ENCODE measurements at places on chromosomes 12 and 14.

DNA sequence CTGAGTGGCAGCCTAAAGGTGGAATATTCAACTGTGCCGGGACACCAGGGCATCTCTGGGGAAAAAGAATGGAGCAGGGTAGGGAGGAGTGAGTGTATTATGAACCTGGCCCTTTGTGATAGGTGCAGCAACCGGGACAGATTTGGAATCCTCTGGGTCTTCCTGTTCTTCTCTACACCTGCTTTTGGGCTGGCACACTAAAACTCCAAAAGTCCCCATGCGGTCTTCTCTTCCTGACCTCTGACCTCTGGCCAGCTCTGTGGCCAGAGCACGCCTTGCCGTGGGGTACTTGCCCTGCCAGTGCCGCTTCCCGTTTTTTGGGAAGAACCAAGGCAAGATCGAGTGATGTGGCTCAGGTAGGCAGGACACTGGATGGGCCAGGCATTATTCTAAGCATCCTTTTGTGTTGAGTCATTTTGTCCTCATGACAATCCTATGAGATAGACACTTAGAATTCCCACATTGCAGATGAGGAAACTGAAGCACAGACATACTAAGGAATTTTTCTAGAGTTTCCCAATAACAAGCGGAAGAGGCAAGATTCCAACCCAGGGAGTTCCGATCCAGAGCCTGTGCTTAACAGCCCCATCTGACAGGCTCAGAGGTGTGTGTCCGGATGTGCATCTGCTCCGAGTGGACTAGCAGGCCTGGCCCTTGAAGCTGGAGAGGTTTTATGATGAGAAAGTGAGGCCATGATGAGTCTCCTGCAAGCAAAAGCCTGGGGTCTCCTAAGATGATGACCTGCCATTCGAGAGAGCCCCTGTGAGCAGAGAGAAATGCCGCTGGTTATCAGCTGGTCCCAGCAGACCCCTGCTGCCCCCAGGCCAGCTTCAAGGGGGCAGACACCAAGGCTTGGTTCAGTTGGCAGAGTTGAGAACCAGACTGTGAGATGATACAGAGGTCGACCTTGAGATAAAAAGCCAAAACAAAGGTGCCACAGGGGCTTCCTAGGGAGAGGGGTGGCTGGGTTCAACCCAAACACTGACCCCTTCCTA is 67.9 kb upstream of the ESRRB start:
- DNase-seq: no peak

DNA sequence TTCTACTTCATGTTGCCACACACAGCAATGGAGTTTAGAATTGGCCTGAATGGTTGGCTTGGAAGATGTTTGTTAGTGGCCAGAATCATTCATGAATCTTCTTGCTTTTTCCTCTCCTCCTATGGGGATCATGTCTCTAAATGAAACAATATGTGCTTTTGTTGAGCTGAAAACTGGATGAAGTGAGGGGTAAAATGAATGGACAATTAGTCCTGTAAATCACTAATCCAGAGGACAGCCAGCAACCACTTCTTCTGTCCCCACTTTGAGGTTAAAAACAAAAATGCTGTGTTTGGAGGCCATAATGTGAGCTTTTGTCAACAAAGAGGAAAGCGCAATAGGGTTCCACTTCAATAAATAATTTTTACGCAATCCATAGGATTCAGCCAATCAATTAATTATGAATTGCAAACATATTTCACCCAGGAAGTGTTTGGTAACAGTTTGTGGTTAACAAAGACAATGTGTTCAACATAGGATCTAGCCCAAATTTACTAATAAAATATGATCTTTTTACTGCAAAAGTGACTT is 30.3 kb upstream of the AMIGO2 start:
- DNase-seq: no peak

DNA sequence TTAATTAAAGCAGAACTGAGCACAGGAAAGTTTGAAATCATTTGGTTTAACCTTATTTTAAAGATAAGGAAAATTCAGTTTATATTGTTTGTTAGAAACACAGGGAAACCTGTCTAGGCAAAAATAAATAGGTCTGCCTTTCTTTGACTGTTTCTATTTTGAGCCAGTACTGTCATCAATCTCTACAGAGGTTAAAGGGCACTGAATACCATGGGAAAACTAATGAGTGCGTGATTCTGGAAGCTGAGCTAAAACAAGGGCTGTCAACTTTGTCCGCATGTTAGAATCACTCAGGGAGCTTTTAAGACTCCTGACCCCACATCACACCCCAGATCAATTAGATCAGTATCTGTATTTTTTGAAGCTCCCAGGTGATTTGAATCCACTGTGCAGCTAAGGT is 38.8 kb downstream of the NOPCHAP1 start:
- no peak for DNase-seq

DNA sequence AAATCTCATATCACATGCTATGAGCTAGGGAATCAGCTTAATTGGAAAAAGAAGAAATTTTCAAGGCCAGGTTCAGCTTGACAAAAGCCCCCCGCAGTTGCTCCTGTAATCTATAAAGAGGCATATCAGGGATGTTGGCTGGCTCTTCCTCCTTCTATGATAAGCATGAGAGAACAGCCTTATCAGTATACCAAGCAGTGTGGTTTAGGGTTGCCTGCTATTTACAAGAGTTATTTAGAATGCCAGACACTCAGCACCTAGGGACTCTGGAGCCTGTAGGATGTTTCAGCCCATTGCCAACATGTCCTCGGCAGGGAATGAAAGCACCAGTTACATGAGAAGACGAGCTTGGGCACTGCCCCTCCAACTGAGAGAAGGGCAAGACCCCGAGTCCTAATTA is 89.5 kb upstream of the TMPO start:
- no peak for DNase-seq

DNA sequence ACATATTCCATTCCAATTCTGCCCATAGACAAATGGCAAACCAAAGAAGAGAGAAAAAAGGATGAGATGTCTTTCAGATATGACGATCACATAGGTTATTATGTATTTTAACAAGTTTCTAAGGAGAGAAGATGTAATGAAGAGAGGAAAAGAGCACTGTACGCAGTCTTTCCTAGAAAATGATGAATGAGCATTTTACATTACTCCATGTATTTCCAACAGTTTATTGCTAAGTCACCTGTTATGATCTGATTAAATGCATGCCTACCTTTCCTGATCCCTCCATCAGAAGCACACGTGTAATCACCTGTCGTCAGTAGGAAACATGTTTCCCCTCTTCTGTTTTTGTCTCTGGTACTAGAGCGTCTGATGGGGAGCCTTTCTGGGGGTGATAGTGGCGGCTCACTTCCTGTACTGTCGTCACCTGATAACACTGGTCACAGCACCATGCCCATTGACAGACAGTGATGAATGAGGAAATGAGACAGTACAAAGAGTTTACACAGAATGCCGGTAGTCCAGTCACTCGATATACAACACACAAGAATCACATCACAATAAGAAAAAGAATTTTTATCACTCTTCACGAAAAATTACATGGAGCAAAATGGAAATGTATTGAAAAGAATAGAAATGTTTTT is 161.6 kb downstream of the KCNC2 start:
- DNase-seq: no peak

DNA sequence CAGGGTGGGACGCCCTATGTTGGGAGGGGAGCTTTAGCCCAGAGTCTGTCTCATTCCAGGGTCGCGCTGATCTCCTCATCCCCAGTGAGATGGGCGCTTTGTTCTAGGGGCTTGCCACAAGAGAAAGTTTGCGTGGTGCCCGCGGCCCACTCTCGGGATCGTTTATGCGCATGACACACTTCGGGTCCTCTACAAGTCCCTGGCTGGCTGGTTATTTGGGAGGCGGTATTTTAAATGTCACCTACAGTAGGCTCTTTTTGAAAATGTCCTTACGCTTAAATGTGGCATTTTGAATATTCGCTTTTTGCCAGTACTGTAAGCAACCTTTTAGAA is 541 bp downstream of the GOLT1B start:
- no peak for DNase-seq

- DNase-seq: no peak
Measured at GRCh38 chr12:89884952-89885351, 176.3 kb upstream of the ATP2B1 start.

DNA sequence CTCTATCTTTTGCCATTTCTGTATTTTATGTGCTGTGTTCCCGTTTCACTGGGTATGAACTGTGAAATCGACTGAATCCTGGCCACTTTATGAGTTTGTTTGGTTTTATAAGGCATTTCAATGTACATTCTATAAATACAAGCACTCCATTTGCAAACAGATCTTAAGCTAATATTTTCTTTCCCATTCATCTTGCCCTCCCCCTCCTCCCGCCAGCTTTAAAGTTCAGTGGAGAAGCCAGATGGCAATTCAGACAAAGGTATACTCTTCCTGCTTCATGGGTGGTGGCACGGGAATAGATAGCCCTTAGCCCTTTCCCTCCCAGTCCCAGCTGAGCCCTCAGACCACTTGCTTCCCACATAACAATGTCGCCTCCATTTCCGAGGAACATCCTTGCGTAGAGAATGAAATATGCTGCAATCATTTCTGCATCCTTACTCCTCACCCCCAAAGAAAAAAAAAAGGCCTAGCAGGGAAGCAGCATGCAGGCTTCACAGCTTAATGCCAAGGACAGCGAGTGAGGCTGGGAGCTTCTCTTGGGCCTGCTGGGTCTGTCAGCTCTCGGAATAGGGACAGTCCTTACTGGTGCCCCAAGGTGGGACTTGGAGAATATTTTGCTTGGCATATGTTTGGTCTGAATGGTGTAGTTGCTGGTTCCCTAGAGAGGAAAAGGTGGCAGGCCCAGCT is 52.8 kb upstream of the SRSF5 start:
- DNase-seq: no peak

GRCh38 chr12:30706476-30706875 is 10.8 kb upstream of the IPO8 start:
- DNase-seq: no peak

DNA sequence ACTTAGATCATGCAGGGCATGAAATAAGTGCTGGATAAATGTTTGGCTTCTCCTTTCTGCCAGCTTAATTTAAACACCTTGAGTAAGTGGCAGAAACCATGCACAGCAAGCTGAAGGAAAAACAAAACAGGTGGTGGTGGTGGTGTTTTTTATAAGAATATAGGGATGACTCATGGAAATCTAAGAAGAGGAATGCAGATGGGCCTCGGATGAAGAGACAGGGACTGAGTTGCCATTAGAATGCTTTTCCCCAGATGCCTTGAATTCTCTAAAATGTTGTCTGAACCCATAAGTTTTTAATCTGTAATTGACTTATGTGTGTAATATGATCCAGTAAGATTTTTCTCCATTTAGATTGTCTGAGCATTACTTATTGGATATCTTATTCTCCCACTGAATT is 93.1 kb upstream of the ZDHHC17 start:
- DNase-seq: no peak

DNA sequence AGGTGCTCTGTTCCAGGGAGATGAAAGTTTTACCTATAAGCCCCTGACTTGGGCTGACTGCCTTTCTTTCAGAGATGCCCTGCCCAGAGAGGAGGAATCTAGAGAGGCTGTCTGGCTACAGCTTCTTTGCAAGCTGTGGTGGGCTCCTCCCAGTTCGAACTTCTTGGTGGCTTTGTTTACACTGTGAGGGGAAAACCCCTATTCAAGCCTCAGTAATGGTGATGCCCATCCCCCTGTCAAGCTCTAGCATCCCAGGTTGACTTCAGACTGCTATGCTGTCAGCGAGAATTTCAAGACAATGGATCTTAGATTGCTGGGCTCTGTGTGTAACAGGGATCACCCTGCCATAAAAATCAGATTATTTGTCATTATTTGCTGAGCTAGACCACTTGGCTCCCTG is 377.6 kb downstream of the FLRT2 start:
- DNase-seq: no peak

DNA sequence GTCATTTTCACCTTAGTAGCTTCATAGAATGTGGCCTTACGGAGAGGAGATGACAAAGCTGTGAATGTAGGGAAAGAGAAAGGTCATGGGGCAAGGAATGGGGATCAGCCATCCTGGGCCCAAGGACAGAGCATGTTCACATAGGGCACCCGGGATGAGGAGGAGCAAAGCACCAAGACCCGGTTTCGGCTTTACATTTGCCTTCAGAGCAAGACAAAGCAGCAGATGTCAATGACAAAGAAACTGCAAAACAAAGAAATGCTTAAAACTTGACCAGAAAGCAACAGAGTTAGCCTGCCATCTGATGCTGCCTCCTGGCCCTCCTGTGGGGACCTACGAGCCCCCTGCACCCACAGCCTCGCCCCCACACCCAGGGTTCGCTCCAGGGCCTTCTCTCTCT is 249.2 kb downstream of the SLC41A2 start:
- DNase-seq: no peak

GRCh38 chr12:68497107-68497506 is 113.6 kb upstream of the RAP1B start:
- no peak for DNase-seq

Measured in fibroblast of the conjunctiva (primary cell).